Activated CD4-positive, alpha-beta T cell treated with anti-CD3 and anti-CD28 coated beads, Interleukin-2, amount 10 ng/mL, durations not matched to agents 24 days and 14 days (primary cell): ENCODE measurements at places on chromosomes 1 and 21. TPM values are rescaled to one million over a fixed set of nuclear protein-coding genes. Genes with fewer than 3 reads are reported as not detected.

Gene PYHIN1
- total RNA-seq: 10.4 and 11.3 TPM in 2 replicates

Gene TMEM81
- 3.6 and 3.7 TPM in 2 replicates for total RNA-seq

DNA sequence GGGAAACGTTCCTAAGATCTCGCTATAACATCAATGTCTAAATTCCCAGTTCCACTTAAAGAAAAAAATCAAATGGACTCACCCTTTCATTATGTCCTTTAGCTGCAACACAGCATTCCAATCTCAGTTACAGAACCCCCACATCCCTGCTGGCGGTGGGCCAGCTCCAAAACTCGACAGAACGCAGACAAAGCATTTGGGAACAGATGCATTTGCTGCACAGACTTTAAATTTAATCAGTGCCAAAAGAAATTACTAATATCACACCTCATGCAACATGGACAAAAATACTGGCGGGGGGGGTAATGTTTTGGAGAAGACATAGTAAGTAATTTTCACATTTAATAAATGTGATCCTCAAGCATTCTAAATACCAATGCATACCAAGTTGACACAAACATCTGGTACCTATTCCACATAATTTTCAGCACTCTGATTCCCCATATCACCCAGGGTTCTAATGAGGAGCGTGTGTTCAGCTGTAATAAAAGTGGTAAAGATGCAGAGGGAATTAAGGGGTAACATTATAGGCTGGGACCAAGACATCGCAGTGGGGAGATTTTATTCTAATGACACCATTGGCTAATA is 79.7 kb downstream of the TGFBR3 start:
- DNase-seq: no peak

DNA sequence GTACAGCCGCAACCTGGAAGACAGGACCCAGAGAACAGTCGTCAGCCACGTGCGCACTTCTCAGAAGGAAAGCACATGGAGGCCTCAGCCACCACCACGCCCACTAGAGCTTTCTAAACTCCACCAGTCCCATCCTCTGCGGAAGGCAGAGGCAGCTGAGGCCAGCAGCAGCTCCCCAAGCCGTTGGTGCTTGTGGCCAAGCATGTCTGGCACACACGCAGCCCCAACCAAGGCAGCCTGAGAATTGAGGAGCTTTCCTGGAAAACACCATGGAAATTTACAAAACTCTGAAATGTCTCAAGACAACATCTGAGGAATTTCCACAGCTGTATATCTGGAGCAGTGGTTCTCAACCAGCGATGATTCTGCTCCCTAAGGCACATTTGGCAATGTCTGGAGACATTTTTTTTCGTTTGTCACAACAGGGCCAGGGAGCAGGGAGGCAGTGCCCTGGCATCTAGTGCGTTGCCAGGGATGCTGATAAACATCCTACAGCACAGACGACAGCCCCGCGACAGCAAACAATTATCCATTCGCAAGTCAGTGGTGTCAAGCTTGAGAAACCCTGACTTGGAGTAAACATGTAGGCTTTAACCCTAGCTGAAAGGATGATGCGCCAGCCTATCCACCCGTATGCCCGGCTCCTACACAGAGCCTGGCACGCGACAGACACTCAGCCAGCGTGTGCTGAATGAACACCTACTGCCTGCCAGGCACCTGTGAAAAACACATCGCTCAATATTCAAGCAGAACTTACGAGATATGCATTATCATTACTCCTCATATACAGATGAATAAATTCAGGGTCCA is 24.7 kb downstream of the NPHP4 start:
- DNase-seq: no peak

- no peak for DNase-seq
Measured at GRCh38 chr1:223662943-223663342, 2.6 kb downstream of the CAPN8 start.

GRCh38 chr1:225846331-225847310 is 35.6 kb downstream of the TMEM63A start:
- DNase-seq: no peak
